ENCODE measurements at places on chromosomes 1 and 21. TPM values are rescaled to one million over a fixed set of nuclear protein-coding genes. Genes with fewer than 3 reads are reported as not detected.

- no peak for DNase-seq
Measured at GRCh38 chr1:179155615-179156014, 73.7 kb downstream of the TOR3A start.

GRCh38 chr1:233327651-233328141 lies at the start of gene MAP3K21:
MAP3K21 (plus strand) TSS chr1:233327724; CDS start chr1:233328029, 305 bp downstream.
- DNase-seq, result peak; percentile 86

- peak; percentile 83 for DNase-seq
Measured at GRCh38 chr1:63773815-63774616, at the start of gene ROR1. ROR1 (plus strand) TSS chr1:63774017.

The TRIM67 gene
- total RNA-seq, result 0.29 TPM

Measured in lower leg skin (tissue), 4 donors.